ENCODE measurements at places on chromosomes 6 and 20. TPM values are rescaled to one million over a fixed set of nuclear protein-coding genes. Genes with fewer than 3 reads are reported as not detected.

The CST2 gene
- total RNA-seq = not detected

The DUSP15 gene
- not detected for total RNA-seq

The STX11 gene
- 30.9 TPM for total RNA-seq

The BEND3 gene
- total RNA-seq = 8.9 TPM

The BPIFB1 gene
- not detected for total RNA-seq

The SLC22A7 gene
- not detected for total RNA-seq

The SLC16A10 gene
- 5.8 TPM for total RNA-seq

The SLCO4A1 gene
- total RNA-seq = 48.2 TPM

The SLC17A3 gene
- total RNA-seq = 0.11 TPM

The IFNGR1 gene
- total RNA-seq = 12.0 TPM

The LY6G6D gene
- not detected for total RNA-seq

The MRPL14 gene
- 56.6 TPM for total RNA-seq

The ELOVL4 gene
- total RNA-seq = 0.82 TPM

The SAPCD1 gene
- total RNA-seq = 9.4 TPM

The SLC4A11 gene
- 3.1 TPM for total RNA-seq

The FKBP1C gene
- total RNA-seq = 1.2 TPM

Measured in activated T-cell treated with anti-CD3 and anti-CD28 coated beads, Interleukin-2, amount 50 U/mL, for 4 hours (primary cell).